Psoas muscle (tissue), 8 donors: ENCODE measurements at places on chromosomes 3 and 15.

DNA sequence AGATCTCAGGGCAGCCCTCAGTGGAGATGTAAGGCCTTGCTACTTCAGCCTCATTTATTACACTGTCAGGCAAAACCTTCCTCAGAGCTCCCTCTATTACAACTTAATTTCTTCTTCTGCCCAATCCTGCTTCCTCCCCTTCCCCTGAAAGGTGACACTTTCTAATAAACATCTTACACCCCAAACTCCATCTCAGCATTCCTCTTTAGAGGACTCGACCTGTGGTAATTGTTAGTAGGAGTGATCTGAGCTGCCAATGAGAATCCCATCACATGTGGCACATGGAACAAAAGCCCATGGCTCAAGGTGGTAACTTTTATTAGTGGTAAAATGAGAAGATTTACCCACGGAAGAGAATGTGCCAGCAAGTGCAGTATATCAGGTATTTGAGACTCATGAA, 29.8 kb downstream of the DTWD1 start:
- DNase-seq = no peak

- DNase-seq = no peak
Measured at GRCh38 chr3:9316881-9317361, 45.9 kb upstream of the THUMPD3 start.

DNA sequence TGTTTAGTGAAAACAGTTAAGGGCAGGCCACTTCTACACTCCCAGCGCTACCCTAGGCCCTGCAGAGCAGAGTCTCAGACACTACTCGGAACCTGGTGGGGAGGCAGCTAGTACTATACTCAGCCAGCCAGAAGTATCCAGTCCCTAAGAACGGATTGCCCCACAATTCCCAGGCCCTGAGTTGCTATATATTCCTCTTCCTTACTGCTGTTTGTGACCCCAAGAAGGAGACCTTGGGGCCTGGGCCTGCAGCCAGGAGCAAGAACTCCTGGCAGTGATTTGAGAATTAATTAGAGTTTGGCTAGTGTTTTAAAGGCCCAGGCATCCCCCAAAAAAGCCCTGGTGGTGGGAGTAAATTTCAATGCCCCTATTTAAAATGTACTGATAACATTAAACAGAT, 87.7 kb downstream of the RBPMS2 start:
- DNase-seq = no peak

- no peak for DNase-seq
Measured at GRCh38 chr3:74606996-74607395, 7.5 kb downstream of the CNTN3 start.

DNA sequence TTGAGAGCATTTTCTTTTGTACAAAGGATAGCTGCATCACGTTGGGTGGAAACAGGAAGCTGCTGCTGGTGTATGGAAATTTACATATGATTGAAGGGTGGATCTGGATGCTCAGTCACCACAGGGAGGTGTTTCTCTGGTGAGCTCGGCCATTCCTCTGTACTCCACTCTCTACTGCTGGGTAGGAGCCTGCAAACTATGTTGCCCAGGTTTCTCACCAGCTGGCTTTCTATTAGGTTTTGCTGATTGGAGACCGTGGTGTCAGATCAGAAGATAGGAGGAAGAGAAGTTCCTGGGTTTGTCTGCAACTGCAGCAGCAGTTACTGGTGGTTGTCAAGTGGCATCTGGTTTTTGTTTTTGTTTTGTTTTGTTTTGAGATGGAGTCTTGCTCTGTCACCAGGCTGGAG, 61.7 kb downstream of the TAMM41 start:
- DNase-seq = no peak

- no peak for DNase-seq
Measured at GRCh38 chr15:82146990-82147461, 101.2 kb upstream of the MEX3B start.

- DNase-seq = no peak
Measured at GRCh38 chr15:42239528-42240182, 31.6 kb upstream of the VPS39 start.

GRCh38 chr15:64985366-64986033, 4.2 kb downstream of the SPG21 start:
- DNase-seq = no peak
